ENCODE measurements at places on chromosomes 11 and 22.
A peak's percentile ranks its signal among the peaks of the same experiment; 100 is the strongest.

GRCh38 chr11:65211293-65212105 lies 29.8 kb downstream of the CAPN1 start:
- DNase-seq = no peak

- no peak for DNase-seq
Observed at GRCh38 chr22:23179381-23180299, 669 bp upstream of the BCR start.

GRCh38 chr11:101397979-101398378 lies 185.8 kb downstream of the TRPC6 start:
- DNase-seq = no peak

DNA sequence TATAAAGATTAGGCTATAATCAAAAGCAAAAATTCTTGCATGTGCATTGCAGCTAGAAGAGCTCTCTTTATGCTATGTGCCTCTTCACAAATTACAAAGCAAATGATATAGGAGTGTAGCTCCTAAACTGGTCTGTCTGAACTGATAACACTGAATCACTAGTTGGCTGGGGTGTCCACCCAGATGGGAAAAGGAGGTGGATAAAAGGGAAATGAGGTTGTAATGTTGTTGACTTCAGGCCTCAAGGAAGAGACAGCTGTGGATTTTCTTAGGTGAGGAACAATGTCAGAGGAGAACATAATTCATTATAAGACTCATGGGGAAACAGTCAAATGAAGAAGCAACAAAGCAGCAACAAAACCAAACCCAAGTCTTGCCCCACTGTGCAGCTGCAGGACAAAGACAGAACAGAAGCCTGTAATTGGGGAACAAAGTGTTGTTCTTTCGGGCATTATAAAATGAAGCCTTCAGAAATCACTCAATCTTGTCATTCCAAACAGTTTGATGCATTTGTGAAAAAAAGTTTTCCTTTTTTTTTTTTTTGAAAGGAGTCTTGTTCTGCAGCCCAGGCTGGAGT lies 130.1 kb upstream of the DDI1 start:
- no peak for DNase-seq

- DNase-seq = no peak
Observed at GRCh38 chr22:27110665-27111451, 453.5 kb downstream of the MIAT start.

DNA sequence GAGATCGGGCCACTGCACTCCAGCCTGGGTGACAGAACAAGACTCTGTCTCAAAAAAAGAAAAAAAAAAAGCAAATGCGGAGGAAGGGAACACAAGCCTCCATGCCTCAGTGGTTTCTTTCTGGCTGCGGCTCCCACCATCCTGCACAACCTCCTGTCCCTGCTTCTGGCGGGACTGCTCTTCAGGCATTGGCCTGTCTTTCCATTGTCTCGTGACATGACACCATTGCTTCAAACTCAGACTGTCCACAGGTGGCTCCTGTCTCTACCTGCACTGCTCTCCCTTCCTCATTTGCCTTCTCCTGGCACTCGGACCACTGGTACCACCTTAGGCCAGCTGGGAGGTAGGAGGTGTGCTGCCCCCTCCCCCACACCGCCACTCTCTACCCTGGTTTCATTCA lies 10.6 kb upstream of the PPM1F start:
- DNase-seq = no peak

- no peak for DNase-seq
Observed at GRCh38 chr11:86502137-86502642, 127.5 kb downstream of the CCDC81 start.

- DNase-seq = no peak
Observed at GRCh38 chr22:46806794-46807193, 44.3 kb downstream of the TBC1D22A start.

DNA sequence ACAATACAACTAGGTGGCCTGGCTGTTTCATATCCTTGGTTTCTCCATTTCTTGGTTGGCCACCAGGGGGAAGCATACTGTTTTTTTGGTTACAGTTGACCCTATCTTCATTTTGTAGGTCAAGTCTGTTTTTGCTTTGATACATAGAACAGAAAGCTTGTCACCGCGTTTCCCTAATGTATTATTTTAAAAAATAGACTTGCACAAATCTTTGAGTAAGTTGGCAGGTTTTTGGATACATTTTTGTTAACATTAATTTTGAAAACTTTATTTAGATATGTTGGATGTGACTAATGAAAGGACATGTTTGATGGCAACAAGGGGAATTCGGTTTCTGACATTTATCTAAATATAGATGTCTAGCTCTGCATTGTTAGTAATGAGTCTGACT lies 3.0 kb downstream of the NCR3LG1 start:
- peak; percentile 65 for DNase-seq

DNA sequence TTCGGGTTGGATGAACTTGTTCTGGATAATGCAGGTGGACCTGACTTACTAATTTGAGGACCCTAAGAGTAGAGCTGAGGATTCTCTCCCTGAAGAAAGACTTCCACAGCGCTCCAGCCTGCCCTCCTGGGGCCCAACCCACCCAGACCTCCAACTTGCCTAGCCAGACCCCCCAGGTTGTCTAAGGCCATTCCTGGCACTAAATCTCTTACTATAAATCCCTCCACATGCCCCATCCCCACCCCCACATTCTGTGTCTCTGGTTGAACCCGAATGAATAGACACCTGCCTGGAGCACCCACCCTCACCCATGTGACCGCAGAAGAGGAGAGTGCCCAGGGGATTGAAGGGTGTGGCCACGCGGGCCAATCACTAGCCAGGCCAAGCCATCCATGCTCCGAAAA lies 1480.0 kb downstream of the TBC1D22A start:
- DNase-seq = no peak

GRCh38 chr11:101692980-101693379 lies 109.2 kb upstream of the TRPC6 start:
- no peak for DNase-seq

GRCh38 chr11:64989416-64989815 lies 7.4 kb downstream of the BATF2 start:
- DNase-seq = no peak

DNA sequence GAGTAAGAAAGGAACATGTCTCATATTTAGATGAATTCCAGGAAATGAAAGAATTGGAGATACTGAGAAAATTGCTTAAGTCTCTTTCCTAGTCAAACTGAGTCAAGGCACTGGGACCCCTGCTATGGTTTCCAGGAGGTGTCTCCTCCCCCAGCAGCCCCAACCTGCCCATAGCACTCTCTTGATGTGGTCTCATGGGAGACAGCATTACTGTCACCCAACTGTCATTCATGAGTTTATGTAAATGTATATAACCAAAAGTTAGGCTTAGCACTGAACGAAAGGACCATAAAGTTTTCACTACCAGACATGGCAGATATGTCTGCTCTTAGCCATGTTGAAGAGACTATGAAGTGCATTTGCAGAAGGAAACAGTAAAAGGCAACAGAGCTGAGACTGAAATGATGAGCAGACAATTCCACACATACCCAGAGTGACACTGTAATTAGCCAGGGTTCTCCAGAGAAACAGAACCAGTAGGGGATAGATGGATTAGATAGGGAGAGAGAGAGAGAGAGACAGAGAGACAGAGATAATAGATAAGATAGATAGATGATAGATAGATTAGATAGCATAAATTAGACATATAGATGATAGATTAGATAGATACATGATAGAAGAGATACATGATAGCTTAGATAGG lies 328.1 kb downstream of the BRD1 start:
- DNase-seq = no peak

- DNase-seq = no peak
Observed at GRCh38 chr11:20458905-20459632, 71.6 kb downstream of the PRMT3 start.

- DNase-seq = no peak
Observed at GRCh38 chr22:36829370-36830002, 12.7 kb upstream of the PVALB start.

DNA sequence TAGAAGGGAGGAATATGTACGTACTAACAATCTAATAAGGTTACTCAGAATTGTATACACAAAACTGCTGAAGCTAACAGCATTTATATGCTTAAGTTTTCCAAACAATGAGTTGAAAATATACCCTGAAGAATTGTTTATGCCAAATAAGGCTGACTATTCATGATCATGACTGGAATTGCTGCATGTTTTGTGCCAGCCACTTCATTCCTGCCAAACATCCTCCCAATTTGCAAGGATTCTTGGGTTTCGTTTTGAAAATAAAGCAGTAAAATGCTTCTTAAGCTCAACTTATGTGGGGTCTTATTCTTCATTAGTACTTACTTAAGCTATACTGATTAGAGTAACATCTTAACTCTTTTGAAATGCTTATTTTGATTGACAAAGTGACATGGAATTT lies 149.0 kb downstream of the SPON1 start:
- DNase-seq = no peak

GRCh38 chr11:121372671-121373429 lies 79.3 kb upstream of the SORL1 start:
- no peak for DNase-seq

GRCh38 chr22:33129621-33130020 lies 71.4 kb upstream of the SYN3 start:
- no peak for DNase-seq

DNA sequence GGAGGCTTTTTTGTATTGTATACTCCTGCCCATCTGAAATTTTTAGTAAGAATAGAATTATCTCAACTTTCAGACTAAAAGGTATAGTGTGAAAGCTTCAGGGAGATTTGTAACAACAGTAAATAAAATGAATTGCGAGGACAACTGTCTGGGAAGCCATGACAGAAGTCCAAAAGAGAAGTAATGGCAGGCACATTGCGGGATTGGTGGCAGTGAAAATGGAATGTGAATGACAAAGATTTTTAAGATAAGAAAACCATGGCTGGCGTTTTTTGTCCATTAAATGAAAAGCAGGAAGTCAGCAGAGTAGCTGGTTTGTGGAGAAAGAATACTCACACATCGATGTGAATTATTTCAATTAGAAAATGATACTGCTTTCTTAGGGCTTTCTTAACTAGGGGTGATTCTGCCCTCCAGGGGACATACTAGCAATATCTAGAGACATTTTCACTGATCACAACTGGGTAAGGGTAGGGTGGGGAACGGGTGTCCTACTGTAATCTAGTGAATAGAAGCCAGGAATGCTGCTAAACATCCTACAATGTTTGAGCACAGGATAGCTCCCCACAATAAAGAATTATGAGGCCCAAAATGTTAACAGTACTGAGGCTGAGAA lies 1.6 kb downstream of the NPAT start:
- no peak for DNase-seq

DNA sequence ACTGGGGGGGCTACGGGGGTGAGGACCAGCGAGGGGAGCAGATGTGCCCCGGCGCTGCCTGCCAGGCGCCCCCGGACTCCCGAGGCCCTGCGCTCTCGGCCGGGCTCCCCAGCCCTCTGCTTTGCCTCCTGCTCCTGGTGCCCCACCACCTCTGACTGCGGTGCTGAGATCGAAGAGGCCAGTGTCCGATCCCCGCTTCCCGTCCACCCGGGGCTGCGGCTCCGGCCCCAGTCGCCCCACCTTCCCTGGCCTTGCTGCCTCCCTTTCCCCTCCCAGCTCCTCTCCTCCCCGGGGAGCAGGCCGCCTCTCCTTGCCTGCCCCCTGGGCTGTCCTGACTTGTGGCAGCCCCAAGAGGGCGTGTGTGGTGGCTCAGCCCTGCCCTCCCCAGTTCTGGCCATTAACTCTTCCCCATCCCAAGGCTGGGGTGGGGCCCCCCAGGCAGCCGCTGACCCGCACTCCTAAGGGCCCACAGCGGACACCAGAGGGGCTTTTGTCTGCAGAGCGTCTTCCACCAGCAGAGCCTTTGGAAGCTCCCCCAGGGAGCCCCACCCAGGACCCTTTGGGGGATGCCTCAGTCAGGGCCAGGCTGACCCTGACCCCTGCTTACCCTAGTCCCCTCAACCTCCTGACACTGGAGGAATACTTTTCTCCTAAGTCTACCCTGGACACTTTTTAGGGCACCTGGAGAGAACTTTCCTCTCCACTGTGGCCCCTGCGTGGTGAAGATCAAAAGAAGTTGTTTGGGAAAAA lies 16.6 kb downstream of the RTN4RL2 start:
- peak; percentile 38 for DNase-seq

- DNase-seq = no peak
Observed at GRCh38 chr11:92826136-92826535, 143.3 kb upstream of the MTNR1B start.

GRCh38 chr11:1888347-1888753 lies 3.3 kb downstream of the PRR33 start:
- no peak for DNase-seq

- no peak for DNase-seq
Observed at GRCh38 chr11:79396674-79397073, 44.2 kb downstream of the TENM4 start.

- no peak for DNase-seq
Observed at GRCh38 chr11:117705866-117706265, 91.2 kb downstream of the DSCAML1 start.

- DNase-seq = no peak
Observed at GRCh38 chr11:87491381-87491780, 453.6 kb downstream of the TMEM135 start.

- DNase-seq = no peak
Observed at GRCh38 chr11:93921695-93922468, 71.5 kb upstream of the VSTM5 start.

GRCh38 chr22:32545801-32546200 lies 71.2 kb downstream of the FBXO7 start:
- DNase-seq = no peak

- DNase-seq = no peak
Observed at GRCh38 chr11:61704838-61705237, 24.6 kb downstream of the DAGLA start.

DNA sequence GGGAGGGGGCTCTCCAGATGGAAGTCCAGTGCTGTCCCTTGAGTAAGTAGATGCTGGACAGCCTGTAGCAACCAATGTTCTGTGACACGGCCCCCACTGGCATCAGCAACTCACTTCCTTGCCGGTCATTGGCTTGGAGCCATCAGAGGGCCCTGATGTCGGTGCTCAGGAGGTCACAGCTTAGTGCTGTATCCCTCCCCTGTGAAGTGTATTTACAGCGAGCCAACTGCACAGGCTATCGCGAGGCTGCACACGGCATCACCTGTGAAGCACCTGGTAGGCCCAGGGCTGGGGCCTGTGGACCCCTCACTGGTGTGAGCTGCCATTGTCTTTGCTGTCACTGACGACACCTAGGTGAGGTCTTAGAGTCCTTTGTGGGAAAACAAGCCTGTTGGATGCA lies 13.4 kb upstream of the ACR start:
- no peak for DNase-seq

DNA sequence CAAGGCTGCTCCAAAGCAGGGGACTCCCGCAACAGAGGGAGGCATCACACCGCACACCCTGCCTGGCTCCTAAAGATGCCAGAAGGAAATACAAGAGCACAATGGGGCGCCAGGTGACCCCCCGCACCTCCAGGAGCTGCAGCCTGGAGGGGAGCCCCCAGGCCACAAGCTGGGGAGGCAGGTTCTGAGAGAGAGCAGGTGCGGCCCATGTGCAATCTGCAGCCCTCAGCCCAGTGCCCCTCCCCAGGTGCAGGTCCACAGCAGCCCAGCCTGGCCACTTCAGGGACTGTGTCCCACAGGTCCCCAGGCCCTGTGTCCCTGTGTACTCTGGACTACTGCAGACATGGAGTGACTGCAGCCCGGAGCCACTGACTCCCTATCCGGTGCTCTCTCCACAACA lies 13.1 kb downstream of the WNT7B start:
- DNase-seq = no peak

DNA sequence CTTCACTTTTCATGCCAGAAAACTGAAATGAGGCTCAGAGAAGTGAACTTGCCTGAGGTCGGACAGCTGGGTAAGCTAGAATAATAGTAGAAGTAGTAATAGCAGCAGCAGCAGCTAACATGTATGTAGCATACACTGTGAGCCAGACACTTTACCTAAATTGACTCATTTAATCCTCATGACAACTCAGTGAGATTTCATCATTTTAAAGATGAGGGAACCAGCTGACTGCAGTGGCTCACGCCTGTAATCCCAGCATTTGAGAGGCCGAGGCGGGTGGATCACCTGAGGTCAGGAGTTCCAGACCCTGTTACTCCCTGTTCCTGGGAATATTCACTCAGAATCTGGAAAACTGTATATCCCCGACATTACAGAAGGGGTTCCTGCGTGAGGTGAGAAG lies 154.5 kb downstream of the DBX1 start:
- no peak for DNase-seq
